ENCODE measurements at places on chromosomes 11 and 22. TPM values are rescaled to one million over a fixed set of nuclear protein-coding genes. Genes with fewer than 3 reads are reported as not detected.

DNA sequence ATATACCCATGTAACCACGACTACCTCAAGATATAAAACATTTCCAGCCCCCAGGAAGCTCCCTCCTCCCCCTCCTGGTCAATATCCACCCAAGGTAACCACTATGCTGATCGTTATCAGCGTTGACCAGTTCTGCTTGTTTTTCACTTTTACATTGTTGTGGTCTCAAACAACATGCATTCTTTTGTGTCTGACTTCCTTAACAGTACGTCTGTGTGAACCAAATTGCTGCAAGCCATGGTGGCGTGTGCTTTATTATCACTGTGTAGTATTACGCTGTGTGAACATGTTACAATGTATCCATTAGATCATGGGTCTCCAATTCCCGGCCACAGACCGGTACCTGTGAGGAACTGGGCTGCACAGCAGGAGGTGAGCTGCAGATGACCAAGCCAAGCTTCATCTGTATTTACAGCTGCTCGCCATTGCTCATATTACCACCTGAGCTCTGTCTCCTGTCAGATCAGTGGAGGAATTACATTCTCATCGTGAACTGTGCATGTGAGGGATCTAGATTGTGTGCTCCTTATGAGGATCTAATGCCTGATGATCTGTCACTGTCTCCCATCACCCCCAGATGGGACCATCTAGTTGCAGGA lies 15.5 kb upstream of the GRK3 start:
- no peak overlapping the region for H3K4me3 ChIP-seq
- no peak overlapping the region for H3K27ac ChIP-seq
- H3K4me1 ChIP-seq: no peaks in the 10 kb centered on the region
- H3K27me3 ChIP-seq: no peaks in the 10 kb centered on the region
- H3K36me3 ChIP-seq: no peaks in the 10 kb centered on the region

GRCh38 chr11:65611028-65611757 lies 2.8 kb downstream of the MAP3K11 start:
- no peaks in the 10 kb centered on the region for H3K36me3 ChIP-seq
- no peaks in the 10 kb centered on the region for H3K27me3 ChIP-seq
- no peak overlapping the region for H3K4me3 ChIP-seq
- no peak for DNase-seq
- H3K27ac ChIP-seq: peak overlapping the region; percentile 86
- H3K4me1 ChIP-seq: no peaks in the 10 kb centered on the region

GRCh38 chr11:62553080-62553838 lies 6.7 kb upstream of the AHNAK start:
- no peaks in the 10 kb centered on the region for H3K36me3 ChIP-seq
- H3K4me3 ChIP-seq: peak overlapping the region; percentile 6
- peak; percentile 90 for DNase-seq
- H3K27ac ChIP-seq: peak overlapping the region; percentile 92
- H3K27me3 ChIP-seq: no peaks in the 10 kb centered on the region

NPAS4 gene
- total RNA-seq: not detected

DNA sequence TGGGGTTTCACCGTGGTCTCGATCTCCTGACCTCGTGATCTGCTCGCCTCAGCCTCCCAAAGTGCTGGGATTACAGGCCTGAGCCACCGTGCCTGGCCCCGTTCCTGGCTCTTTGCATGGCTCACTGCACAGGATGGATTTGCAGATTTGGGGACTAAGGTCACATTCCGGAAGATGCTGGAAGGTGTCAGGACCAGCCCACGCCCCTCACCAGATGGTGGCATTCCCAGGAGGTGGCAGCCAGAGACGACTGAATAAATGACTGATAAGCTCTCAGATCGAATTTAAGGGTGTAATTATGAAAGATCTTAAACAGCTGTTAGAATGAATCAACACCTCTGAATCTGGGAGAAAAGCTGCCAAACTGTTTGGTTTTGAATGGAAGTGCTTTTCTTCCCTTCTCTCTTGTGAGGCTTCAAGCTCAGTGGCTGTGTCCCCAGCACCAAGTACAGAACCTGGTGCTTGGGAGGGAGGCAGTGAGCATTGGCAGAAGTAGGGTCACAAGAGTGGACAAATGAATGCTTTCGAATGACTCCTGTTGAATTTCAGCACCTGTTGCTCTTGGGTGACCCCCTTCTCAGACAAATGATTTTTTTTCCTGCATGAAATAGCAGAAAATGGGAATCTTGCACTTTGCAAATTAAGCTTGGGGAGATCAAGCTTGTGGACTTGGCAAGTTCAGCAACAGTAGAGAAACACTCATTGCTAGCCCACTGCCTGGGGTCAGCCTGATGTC lies 69.6 kb downstream of the KIAA1671 start:
- H3K27me3 ChIP-seq: no peaks in the 10 kb centered on the region
- no peak overlapping the region for H3K4me3 ChIP-seq
- no peaks in the 10 kb centered on the region for H3K4me1 ChIP-seq
- no peak overlapping the region for H3K27ac ChIP-seq
- DNase-seq: no peak

All from uterus (tissue), 4 donors.